ENCODE measurements at places on chromosomes 6 and 20. TPM values are rescaled to one million over a fixed set of nuclear protein-coding genes. Genes with fewer than 3 reads are reported as not detected.
A peak's percentile ranks its signal among the peaks of the same experiment; 100 is the strongest.

DNA sequence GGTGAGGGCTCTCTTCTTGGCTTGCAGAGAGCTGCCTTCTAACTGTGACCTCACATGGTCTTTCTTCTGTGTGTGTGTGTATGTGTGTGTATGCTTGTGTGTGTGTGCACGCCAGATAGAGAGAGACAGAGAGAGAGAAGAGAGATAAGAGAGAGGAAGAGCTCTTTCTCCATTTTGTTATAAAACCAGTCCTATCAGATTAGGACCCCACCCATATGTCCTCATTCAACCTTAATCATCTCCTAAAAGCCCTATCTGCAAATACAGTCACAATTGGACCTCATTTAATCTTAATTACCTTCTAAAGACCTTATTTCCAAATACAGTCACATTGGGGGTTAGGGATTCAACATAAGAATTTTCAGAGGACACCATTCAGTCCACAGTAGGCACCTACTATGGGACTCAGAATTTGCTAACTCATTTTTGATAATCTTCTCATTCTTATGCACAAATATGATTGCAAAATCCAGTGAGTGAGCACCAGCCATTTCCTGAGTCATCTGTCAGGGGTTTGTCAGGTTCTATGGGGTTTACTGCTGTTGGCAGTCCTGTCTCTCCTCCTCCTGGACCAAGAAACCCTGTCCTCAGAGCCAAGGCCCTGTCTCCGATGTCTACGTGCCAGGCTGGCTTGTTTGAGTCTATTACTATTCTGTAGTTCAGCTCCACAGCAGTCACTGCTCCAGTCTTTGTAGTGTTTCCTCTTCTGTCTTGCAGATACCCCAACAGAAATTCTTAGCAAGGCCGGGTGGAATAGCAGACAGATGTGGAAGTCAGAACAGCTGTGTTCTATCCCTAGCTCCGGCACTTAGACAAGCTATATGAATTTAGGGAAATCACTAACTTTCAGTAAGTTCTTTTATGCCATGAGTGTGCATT, 59.0 kb upstream of the FAM184A start:
- DNase-seq: no peak

SNPH gene
- total RNA-seq: 2.9 TPM

DNA sequence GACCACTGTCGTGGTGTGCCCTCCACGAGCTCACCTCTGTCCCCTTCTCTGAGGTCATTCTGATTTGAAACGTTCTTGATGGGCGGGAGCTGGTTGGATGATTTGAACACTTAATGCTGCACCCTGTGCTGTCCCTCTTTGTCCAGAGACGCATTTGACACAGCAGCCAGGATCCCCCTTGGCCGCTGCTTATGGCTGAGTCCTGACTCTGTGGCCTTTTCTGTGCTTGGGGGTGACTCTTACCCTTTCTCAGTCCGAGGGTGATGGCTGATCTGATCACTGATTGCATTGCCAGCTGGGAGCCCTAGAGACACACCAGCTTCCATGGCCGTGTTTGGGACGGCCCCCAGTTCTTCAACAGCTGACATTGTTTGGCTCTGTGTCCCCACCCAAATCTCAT, 43.5 kb upstream of the FRMD1 start:
- DNase-seq: no peak

DNA sequence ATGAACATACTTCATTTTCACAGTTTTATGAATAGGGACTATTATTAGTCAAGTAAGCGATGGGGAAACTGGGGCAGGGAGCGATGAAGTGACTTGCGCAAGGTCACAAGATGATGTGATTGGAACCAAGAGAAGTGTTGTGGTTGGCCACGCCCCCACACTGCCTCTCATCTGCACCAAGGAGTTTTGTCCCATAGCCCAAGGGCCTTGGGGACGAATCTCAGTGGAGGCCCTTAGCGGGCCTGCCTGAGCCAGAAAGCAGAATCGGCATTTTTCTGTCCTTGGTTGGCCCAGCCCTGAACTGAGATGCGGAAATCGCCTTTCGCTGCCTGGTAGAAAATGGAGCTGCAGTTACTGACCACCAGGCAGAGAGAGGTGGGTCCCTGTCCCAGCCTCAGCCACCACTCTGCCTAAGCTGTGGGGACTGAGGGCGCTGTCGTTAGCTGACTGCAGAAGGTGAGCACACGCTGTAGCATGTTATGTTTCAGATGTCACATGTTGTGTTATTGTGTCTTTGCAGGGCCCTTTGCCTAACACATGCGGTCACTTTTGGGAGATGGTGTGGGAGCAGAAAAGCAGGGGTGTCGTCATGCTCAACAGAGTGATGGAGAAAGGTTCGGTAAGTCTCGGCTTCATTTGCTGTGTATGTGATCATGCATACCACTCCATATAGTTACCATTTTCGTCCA, 57.8 kb downstream of the PTPN1 start:
- DNase-seq: no peak

PROKR2 gene
- not detected for total RNA-seq

DNA sequence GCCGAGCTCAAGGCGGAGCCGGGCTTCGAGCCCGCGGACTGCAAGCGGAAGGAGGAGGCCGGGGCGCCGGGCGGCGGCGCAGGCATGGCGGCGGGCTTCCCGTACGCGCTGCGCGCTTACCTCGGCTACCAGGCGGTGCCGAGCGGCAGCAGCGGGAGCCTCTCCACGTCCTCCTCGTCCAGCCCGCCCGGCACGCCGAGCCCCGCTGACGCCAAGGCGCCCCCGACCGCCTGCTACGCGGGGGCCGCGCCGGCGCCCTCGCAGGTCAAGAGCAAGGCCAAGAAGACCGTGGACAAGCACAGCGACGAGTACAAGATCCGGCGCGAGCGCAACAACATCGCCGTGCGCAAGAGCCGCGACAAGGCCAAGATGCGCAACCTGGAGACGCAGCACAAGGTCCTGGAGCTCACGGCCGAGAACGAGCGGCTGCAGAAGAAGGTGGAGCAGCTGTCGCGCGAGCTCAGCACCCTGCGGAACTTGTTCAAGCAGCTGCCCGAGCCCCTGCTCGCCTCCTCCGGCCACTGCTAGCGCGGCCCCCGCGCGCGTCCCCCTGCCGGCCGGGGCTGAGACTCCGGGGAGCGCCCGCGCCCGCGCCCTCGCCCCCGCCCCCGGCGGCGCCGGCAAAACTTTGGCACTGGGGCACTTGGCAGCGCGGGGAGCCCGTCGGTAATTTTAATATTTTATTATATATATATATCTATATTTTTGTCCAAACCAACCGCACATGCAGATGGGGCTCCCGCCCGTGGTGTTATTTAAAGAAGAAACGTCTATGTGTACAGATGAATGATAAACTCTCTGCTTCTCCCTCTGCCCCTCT, 1.1 kb downstream of the CEBPB start:
- peak; percentile 95 for DNase-seq

- DNase-seq: no peak
Observed at GRCh38 chr6:163748886-163749285, 334.4 kb downstream of the QKI start.

GRCh38 chr6:47267301-47267700, 42.4 kb downstream of the TNFRSF21 start:
- DNase-seq: no peak

DNA sequence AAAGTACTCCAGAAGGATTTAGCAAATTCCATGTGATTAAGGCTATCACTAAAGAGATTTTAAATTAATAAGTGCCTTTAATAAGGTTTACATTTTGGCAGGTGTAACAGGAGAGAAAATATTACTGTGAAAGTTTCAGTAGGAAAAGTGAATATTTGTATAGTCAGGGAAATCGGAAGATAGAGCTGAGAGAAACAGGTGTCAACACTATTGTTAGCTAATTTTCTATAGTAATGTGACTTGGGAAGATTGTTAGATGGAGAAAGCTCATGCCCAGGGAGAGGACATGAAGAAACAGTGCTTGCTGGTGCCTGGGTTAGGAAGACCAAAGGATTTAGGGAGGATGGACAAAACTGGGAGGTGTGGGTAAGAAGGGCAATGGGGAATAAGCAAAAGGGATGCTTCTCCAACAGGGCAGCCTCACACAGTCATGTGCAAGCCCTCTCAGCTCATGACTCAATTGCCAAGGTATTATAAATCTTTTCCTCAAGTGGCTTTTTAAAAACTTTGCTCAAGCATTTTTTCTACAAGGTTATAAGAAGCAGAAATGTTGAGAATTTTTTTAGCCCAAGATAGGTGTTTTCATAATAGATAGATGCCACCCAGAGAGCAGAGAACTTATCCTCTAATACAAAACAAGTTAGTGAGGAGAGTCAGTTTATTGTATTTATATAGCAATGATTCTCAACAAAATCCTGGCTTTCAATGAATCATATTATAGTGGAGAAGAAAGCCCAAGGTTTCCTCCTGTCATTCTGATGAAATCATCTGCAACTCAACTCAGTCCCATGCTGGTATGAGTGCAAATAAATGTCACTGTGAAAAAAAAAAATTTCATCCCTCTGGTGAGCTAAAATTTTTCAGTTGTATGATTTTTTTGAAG, 325.2 kb upstream of the NT5E start:
- DNase-seq: no peak

- no peak for DNase-seq
Observed at GRCh38 chr6:66896415-66896814, 1189.4 kb upstream of the EYS start.

DNA sequence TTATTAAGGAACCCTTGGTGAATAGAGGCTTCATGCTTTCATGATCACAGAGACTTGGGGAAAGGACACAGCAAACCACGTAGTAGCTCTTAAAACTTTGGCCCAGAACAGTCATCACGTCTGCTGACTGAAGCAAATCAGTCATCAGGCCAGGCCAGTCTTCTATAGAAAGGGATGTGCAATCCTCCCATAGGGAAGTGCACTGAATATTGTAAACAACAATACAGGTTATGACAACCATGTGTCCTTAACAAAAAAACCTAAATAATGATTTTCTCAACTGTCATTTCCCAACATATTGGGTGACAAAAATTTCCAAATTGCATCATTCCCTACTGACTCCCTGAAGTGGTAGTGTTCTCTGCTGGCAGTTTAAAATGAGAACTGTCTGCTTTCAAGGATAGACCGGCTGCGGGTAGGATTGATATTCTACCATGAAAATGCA, 388.2 kb upstream of the CITED2 start:
- no peak for DNase-seq

DNA sequence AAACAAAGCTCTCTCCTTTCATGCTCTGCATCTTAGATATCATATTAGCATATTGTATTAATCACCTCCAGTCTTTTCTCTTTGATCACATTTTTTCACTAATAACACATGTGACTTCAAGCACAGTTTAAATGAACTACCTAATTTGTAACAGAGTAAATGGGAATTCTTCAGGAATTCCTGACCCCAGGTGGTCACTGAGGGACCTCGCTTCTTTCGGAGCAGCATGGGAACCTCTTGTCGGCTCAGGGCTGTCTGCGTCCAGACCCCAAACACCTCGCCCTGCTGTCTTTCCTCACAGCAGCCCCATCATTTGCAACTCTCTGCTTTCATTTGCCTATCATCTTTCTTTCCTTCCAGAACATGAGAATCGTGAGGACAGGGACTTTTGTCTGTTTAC, 103.5 kb downstream of the DACT2 start:
- DNase-seq: no peak

DNA sequence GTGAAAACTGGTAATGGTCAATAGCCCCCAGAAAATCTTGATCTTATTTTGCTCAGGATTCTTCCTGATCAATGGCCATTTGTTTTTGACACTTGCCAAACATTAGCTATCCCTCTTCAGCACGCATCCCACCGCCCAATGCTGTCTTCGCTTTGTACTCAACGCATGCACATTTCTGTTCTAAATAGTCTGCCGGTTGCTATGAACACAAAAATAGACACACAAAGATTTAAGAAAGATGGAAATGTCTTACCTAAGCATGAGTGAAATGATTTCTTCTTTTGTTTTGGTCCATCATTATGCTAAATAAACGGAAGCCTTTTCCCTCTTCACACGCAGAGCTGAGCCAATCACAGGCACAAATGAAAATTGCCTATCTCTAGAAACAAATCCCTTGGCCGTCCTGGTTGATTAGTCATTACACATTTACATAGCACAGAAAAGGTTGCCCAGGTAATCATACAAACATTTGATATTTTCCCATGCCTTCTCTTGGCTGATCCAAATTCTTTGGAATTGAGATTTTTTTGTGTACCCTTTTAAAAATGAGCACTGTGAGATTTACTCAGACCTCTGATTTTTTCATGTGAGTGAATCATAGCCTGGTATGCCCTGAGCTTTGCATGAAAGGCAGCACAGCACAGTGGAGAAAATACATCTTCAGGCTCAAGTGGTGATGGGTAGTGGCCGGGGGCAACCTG, 70.5 kb upstream of the FAM184A start:
- no peak for DNase-seq

DNA sequence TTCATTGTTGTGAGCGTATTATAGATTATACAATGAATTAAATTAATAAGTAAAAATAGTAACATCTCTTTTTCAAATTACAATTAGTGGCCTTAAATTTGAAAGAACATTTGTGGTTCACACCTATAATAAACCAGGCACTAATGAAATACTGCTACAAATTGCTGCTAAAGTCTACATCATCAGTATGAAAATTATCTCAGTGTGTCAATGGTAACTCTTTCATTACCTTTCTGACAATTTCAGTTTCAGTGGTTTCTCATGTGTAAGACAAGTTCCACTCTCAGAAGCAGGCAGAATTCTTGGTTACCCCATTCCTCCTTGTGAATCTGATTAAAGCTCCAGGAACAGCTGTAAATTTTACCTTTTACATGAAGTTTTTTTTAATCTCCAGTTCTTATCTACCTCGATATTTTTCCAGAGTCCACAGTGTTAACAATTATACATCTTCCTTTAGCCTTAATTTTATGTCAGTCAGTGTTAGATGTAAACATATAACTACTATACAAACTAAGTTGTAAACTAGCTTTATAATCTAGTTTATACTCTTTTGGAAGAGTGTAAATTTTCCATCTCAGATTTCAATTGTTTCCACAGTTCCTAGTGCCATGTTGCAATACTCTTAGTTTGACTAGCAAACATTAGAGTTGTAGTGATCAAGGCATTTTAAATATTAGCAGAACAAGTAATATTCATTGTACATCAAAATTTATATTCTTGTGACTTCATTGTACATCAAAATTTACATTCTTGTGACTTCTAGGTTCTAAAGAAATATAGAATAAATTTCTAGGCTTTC, 1038.4 kb downstream of the EPHA7 start:
- no peak for DNase-seq

DNA sequence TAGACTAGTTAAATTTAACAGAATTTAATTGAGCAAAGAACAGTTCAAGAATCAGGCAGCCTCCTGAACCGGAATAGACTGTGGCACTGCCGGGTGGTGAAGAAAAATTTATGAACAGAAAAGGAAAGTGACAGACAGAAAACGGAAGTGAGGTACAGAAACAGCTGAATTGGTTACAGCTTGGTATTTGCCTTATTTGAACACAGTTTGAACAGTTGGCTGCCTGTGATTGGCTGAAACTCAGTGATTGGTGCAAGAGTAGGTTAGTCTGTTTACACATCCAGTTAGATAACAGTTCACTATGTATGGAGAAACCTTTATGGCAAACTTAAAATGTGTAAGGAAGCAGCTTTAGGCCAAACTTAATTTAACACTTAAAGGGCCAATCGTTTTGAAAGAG, 116.0 kb upstream of the CITED2 start:
- peak; percentile 26 for DNase-seq

IP6K3 gene
- total RNA-seq: 10.3 TPM

GRCh38 chr6:151901009-151901411, 93.5 kb downstream of the ESR1 start:
- DNase-seq: peak; percentile 10
